ENCODE measurements at places on chromosomes 7 and 10. TPM values are rescaled to one million over a fixed set of nuclear protein-coding genes. Genes with fewer than 3 reads are reported as not detected.

Gene STEAP1B
- 64.1 TPM for total RNA-seq

Gene BMI1
- total RNA-seq: 65.0 TPM

Gene ZNF92
- 19.1 TPM for total RNA-seq

Gene CPVL
- total RNA-seq: 497 TPM

Gene PRPS1L1
- not detected for total RNA-seq

Gene ANKRD61
- 0.50 TPM for total RNA-seq

Gene ELOVL3
- 0.58 TPM for total RNA-seq

Gene IRF5
- total RNA-seq: 6.3 TPM

DNA sequence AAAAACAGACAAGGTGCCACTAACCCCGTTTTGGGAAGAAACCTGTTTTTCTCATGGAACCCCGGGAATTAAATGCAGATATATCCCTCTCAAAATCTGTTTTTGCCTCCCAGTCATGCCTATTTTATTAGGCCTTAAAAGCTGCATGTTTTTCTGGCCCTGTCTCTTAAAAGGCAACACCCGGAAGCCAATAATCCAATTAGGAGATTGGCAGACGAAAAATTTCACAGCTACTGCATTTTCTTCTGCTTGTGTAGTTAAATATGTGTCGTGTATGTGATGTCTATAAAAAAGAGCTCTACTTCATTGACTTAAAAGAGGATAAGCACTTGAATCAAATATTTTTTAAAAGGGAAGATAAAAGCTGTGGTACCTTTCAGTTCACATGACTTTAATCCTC is 31.9 kb upstream of the OPTN start:
- no peak for DNase-seq

DNA sequence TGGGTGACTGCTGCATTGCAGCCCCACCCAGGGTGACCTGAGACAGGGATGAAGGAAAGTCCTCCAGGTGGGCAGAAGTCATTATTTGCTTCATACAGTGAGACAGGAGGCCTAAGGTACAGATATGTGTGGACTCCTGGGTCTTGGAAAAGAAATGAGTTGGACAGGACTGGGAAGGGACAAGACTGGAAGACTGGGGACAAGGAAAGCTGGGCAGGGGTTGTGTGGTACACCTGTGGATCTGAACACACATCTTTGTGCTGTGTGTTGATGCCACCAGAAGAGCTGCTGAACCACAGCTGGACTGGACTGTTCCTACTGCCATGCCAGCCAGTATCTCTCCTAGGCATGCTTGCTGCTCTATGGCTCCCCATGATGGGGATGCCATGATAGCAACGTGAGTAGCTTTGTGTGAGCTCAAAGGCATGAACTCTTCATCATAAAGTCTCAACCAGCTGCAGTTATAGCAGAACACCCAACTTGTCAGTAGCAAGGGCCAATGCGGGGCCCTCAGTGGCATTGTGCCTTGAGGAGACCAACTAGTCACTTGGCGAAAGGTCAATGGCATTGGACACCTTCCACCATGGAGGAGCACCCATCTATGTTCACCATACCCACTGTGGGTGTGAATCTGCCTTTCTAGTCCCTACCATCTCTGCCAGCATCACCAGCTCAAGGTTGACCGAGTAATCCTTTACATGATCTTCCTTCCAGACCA is 76.0 kb upstream of the GRB10 start:
- DNase-seq: no peak

DNA sequence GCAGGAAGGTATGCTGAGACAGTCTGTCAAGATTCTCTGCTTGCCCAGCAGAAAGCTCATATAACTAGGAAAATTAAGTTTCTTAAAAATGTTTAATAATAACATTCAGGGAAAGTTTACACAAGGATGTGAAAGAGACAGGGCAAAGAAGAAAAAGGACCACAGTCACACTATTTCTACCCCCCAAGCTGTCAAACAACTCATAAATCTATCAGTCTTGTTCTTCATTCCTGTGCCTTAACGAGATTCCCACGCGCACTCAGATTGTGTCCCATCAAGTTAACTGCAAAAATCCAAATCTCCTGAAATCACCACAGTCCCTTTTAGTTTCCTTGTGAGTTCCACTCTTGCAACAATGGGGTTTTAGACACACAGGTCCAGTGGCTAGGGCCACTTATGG is 14.9 kb downstream of the CUL2 start:
- no peak for DNase-seq

GRCh38 chr10:29239569-29240472 is 49.0 kb upstream of the LYZL1 start:
- DNase-seq: peak; percentile 60

DNA sequence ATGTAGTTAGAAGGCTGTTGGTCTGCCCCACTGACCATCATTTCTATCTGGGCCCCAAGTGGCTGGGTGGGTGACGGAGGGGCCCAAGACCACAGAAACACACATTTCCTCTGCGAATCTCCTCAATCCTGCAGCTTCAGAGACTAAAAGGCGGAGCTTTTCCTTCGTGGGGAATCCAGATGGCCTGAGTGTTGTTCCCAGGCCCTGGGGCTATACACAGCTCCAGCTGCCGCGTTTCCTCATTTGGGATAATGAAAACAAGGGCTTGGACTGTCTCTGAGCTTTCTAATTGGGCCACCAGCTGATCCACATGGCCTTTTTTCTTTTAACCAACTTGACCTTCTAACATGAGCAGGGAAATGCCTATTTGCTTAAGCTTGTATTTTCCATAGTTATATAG is 339.9 kb downstream of the CXCL12 start:
- DNase-seq: peak; percentile 6

GRCh38 chr7:41220266-41220665 is 482.6 kb downstream of the INHBA start:
- DNase-seq: no peak

- no peak for DNase-seq
Observed at GRCh38 chr10:61866700-61867368, 34.7 kb upstream of the ARID5B start.

- DNase-seq: peak; percentile 32
Observed at GRCh38 chr10:63133821-63134557, 861 bp downstream of the NRBF2 start.

DNA sequence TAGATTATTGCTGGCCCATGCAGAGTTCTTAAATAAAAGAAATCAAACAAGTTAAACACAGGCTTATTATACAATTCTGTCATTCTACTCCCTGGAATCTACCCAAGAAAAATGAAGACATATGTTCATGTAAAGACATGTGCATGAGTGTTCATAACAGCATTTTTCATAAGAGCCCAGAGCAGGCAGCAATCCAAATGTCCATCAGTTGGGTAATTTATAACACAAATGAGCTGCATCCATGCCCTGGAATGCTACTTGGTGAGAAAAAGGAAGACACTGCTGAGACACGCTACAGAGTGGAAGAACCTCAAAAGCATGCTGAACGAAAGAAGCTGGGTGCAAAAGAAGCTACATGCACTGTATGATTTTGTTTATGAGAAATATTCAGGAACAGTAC is 342.6 kb downstream of the TCERG1L start:
- DNase-seq: no peak

- no peak for DNase-seq
Observed at GRCh38 chr7:69108097-69108496, 490.2 kb upstream of the AUTS2 start.

DNA sequence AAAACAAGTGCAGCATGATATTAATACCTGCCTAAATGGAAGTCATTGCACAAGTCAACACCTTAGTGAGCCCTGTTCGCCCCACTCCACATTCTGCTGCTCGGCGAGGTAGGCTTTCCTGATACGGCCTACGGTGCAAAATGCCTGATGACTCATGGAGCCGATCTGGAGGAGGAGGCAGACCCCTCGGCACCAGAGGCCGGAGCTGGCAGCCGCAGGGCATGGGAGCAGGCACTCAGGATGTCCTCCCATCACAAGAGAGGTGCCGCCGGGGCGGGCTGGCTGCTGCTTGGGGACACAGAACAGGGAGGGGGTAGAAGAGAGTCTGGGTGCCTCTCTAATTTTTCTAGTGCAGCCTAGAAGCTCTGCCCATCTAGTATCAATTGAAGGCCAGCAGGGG is 418.5 kb upstream of the MGMT start:
- DNase-seq: no peak

DNA sequence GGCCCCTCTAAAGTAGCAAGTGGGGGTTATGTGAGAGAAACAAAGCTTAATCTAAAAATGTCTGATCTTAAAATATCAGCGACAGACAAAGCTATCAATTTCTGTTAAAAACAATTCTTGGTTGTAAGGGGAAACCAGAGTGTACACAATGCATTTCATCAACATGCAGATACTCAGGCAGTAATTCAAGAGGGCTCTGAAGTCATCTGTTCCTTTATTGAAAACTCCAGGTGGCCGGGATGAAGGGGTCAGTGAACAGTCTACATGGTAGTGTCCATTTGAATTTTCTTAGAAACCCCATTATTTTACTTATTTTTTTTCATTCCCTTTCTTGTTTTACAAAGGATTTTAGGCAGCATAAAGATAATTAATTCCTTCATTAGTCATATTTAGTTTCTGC is 36.7 kb upstream of the BTBD16 start:
- DNase-seq: no peak

DNA sequence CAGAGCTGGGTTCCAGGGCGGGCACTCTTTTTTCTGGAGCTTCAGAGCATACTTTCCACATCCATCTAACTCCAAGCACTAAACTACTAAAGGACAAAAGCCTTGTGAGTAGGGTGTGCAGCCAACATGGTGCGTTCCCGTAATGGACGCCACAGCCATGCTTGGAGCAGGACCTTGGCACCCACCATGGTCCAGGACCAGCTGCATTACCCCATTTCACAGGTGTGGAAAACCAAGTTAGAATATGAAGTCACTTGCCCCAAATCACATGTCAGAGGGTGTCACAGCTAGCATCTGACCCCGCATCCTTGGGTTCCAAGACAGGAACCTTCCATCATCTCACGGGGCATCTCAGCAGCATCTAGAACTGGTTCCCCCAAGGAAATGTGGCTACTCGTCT is 112.4 kb downstream of the SMURF1 start:
- no peak for DNase-seq

DNA sequence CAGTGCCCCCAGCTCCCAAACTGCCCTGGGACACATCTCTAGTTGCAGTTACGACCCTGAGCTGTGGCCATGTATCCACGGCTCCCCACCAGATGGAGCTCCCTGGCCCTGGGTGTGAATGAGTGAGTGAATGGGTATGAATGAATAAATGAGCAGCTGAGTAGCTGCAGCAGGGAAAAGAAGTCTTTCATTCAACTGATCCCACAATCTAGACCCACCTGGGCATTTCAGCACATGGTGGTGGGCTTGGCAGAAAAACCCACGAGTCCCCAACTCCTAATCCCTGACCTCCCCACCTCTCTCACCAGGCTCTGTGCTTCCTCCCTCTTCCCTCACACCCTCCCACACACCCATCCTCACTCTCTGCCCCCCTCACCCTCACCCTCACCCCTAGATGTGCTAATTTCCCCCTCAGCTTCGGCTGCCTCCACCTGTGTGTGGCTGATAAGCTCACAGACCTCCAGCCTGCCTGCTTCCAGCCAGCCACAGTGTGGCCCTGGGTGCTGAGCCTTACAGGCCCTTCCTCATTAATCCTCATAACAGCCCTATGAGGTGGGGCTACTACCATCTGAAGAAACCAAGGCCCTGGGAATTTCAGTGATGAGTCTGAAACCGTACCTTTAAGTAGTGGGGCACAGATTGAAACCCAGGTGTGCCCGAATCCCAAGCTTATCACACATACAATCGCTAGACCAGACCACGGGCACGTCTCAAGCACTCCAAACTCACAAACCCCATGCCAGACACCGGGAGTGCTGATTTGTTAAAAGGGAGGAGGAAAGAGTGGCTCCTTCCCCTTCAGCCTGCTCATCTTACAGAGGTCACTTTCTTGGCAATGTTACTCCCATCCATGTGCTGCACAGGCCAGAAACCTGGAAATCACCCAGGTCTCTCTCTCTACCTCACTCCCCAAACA is 2.2 kb upstream of the ATP6V1F start:
- DNase-seq: peak; percentile 49

- no peak for DNase-seq
Observed at GRCh38 chr10:44827431-44828006, 83.6 kb upstream of the TMEM72 start.

GRCh38 chr7:3175285-3175902 is 125.7 kb upstream of the SDK1 start:
- DNase-seq: no peak

GRCh38 chr7:6558837-6559236 is 7.6 kb upstream of the GRID2IP start:
- DNase-seq: peak; percentile 91

- peak; percentile 77 for DNase-seq
Observed at GRCh38 chr7:121385800-121386179, 10.3 kb downstream of the FAM3C start.

DNA sequence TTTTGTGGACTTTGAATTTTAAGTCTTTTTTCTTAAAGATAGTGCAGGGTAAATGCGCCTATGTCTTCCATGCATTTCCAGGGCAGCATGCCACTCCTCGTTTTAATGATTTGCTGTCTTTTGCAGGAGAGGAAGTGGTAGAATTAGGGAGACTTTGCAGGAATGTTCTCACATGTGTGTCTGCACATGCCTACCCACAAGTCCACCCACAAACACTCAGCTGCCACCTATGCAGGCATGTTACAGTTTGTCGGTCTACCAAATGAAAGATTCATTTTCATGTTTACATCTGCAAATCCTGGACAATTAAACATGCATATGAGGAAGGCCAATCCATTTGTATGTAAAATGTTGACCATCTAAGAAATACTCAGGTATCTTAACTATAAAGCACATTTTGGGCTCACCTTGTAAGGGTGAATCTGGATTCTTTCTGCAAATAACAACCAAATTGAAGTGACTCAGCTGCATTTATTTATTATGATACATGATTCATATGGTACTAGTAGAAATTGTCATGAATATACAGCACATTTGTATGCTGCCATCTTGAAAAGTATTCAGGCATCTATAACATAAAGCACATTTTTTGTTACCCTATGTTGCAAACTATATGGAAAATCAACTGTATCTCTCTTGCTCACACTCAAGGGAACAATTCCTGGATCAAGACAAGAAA is 4.7 kb upstream of the TEX36 start:
- DNase-seq: no peak

DNA sequence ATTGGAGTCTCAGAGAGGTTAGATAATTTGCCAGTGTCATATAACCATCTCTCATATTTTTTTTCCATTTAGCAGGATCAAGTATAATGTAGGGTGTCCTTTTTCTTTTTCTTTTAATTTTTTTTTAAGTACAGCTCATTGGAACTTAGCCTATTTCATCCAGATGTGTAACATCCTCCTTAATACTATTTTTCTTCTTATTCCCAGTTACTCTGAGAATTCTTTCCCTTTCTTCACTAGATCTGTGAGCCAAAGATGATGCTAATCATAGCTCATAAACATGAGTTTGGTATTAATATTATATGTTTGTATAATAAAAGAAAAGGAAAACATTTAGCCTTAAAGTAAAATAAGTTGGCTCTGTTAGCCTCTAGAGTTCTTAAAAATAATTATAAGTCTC is 32.8 kb downstream of the PPP1R9A start:
- DNase-seq: no peak

DNA sequence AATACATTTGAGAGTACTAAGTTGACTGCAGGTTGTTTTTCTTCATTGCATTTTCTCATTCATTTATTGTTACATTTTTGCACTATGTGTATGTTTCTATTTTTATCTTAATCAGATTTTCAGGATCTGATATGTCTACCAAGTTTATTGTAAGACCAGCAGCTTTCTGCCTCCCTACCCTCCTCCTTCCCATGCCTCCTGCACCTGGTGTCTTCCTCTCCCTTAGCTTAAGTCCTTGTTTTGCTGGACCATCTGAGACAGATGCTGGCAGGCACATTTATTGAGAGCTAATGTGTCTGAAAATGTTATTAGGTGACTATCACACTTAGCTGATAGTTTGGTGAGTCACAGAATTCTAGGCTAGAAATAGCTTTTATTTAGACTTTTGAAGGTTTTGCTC is 79.6 kb downstream of the ANLN start:
- no peak for DNase-seq

- DNase-seq: no peak
Observed at GRCh38 chr10:114408112-114408967, 4.0 kb upstream of the AFAP1L2 start.
